Neural crest cell (in vitro differentiated cells): ENCODE measurements at places on chromosomes 2 and 18. TPM values are rescaled to one million over a fixed set of nuclear protein-coding genes. Genes with fewer than 3 reads are reported as not detected.
A peak's percentile ranks its signal among the peaks of the same experiment; 100 is the strongest.

DNA sequence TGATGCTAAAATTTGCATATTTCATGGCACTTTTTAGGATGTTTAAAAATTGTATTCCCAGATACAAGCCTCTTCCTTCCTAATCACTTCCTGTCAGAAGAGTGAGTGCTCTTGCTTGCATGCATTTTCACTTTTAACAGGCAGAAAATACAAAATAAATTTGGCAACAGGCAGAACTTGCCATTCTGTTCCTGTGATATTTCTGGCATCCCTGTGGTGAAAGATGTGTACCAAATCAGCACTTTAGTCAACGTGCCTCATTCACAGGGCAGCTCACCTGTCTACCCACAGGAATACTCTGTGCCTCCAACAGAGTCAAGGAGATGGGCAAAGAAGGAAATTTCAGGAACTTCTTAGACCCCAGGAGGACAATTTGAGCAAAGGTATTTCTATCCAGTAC is 360.9 kb downstream of the AKAIN1 start:
- no peaks in the 10 kb centered on the region for H3K27me3 ChIP-seq
- H3K4me1 ChIP-seq, result peaks cover 4% of the 10 kb centered on the region
- no peaks in the 10 kb centered on the region for H3K36me3 ChIP-seq
- no peak overlapping the region for H3K4me3 ChIP-seq
- DNase-seq, result no peak
- no peak overlapping the region for H3K27ac ChIP-seq

DNA sequence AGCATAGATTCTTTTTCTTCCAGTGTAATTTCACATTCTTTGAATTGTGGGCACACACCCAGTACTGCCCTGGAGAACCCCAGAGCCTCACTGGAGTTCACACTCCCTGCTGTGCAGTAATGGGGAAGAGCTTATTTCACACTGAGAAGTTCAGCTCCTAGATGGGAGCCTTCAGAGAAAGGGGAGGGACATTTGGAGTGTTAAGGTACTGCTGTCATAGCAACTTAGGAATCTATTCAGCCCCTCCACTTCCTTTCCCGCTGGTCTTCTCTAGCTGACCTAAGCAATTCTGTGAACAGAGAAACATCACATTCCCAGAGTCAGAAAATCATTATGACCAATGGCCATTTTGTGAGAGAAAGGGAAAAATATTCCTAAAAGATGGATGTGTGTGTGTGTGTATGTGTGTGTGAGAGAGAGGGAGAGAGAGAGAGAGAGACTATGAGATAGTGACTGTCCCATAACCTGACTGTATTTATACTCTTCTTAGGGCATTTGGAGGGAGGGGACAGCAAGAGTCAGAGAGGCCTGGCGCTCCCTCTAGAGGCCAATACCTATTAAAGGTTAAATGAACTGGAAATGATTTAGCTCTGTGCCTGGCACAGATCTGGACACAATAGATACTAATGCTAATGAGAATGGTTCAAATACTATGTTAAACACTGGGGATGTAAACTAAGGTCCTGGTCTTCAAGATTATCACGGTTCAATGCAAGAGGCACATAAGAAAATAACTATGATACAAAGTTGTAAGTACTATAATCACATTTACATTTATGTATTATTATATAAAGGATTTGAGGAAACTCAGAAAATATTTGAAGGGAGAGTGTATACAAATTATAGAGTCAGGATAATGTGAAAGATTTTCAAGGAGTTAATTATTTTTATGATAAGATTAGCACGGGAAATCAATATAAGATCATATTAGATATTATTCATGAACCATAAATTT is 41.5 kb upstream of the RPE start:
- peak overlapping the region; percentile 3 for H3K4me3 ChIP-seq
- H3K27ac ChIP-seq, result peak overlapping the region; percentile 95
- DNase-seq, result peak; percentile 61
- peaks cover 2% of the 10 kb centered on the region for H3K36me3 ChIP-seq
- H3K27me3 ChIP-seq, result no peaks in the 10 kb centered on the region

DNA sequence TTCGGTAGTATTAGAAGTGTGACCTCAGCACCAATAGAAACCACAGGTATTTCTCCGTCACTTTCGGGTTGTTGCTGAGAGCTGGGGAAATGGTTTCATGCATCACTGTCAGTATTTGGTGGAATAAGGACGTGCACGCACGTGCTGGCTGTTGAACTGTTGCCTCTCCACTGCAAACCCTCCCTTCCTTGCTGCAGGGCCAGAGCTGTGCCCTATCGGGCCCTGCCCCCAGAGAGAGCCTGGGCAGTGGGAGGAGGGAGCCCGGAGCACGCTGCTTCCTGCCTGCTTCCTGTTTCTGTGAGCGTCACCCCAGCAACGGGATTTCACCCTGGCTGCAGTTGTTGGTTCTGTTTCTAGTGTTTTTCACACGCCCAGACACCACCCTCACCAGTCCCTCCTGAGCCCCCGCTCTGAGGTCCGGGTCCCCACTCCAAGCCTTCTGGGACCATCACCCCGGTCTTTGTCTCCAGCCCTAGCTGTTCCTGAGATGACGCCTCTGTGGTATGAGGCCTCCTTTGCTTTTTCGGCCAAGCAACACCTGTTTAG is 47.4 kb downstream of the LRRFIP1 start:
- peak; percentile 49 for DNase-seq
- H3K4me1 ChIP-seq, result peaks cover 53% of the 10 kb centered on the region
- peak overlapping the region; percentile 76 for H3K4me3 ChIP-seq
- peak overlapping the region; percentile 75 for H3K27ac ChIP-seq

- H3K27ac ChIP-seq, result no peak overlapping the region
- DNase-seq, result no peak
- H3K27me3 ChIP-seq, result no peaks in the 10 kb centered on the region
- no peaks in the 10 kb centered on the region for H3K36me3 ChIP-seq
- H3K4me1 ChIP-seq, result no peaks in the 10 kb centered on the region
Observed at GRCh38 chr2:196224756-196225155, 53.4 kb upstream of the STK17B start.

DNA sequence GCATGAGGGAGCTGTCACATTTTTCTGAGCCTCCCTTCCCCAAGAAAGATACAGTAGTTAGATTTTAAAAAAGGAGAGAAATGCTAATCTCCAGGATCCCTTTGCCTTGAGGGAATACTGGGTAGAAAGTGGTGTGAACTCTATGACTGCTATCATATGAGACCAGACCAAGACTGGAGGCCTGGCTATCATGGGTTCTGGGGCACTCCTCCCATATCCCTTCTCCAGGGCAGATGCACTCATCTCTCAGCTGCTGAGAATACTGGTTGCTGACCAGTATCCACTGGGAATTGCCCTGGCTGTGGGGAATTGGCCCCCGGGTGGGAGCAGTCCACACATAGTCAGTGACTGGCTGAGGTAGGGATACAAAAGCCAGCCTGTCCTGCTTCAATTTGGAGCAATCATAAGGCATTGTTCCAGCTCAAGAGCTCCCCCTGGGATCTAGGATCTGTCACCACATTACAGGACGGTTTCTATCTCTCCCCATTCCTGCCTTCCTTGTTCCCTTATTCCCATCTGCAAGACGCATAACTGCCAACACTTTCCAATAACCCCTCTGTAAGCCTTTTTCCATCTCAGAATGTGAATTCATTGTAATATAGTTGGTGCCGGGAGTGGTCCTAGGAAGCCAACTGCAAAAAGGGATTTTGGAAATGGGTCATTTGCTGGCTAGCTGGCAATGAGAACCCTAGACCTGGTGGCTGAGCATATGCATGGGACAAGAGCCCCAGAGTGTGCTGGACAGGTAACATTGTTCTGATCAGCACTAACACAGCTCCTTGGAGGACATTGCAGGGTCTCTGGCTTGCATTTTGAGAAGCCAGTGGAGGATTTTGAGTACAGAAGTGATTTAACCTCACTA is 35.4 kb upstream of the REEP1 start:
- no peak overlapping the region for H3K4me3 ChIP-seq
- no peak overlapping the region for H3K27ac ChIP-seq
- peaks cover 27% of the 10 kb centered on the region for H3K27me3 ChIP-seq

- H3K4me1 ChIP-seq, result peaks cover 21% of the 10 kb centered on the region
- peak within 1 kb of the TSS; percentile 54 for H3K4me3 ChIP-seq
- H3K27me3 ChIP-seq, result peaks cover 44% of the 10 kb centered on the region
- no peak within 1 kb of the TSS for H3K27ac ChIP-seq
- H3K36me3 ChIP-seq, result no peaks in the 10 kb centered on the region
- DNase-seq, result no peak
Observed at GRCh38 chr2:157257312-157258252, at the start of gene GALNT5. Gene GALNT5 (plus strand): TSS chr2:157257705. CDS start chr2:157258083, 378 bp downstream.

DNA sequence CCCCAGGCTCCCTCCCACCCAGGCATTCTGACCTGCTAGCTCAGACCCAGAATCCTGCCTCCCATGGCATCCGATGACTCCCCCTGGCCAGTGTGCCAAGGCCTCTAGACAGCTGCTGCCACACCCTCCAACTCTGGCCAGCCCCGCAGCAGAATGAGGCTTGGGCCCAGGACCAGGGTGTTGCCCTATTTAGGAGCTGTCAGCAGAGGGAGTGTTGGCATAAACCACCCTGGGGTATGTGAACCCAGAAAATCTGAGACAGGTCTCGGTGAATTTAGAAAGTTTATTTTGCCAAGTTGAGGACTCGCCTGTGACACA is 134.3 kb downstream of the KLHL29 start:
- no peak for DNase-seq
- H3K4me3 ChIP-seq, result no peak overlapping the region
- H3K36me3 ChIP-seq, result no peaks in the 10 kb centered on the region
- peaks cover 5% of the 10 kb centered on the region for H3K27me3 ChIP-seq
- peaks cover 51% of the 10 kb centered on the region for H3K4me1 ChIP-seq

GRCh38 chr2:118718921-118719320 is 128.5 kb downstream of the EN1 start:
- no peak overlapping the region for H3K4me3 ChIP-seq
- H3K27me3 ChIP-seq, result peaks cover 12% of the 10 kb centered on the region
- H3K27ac ChIP-seq, result no peak overlapping the region
- peaks cover 3% of the 10 kb centered on the region for H3K36me3 ChIP-seq
- no peak for DNase-seq

DNA sequence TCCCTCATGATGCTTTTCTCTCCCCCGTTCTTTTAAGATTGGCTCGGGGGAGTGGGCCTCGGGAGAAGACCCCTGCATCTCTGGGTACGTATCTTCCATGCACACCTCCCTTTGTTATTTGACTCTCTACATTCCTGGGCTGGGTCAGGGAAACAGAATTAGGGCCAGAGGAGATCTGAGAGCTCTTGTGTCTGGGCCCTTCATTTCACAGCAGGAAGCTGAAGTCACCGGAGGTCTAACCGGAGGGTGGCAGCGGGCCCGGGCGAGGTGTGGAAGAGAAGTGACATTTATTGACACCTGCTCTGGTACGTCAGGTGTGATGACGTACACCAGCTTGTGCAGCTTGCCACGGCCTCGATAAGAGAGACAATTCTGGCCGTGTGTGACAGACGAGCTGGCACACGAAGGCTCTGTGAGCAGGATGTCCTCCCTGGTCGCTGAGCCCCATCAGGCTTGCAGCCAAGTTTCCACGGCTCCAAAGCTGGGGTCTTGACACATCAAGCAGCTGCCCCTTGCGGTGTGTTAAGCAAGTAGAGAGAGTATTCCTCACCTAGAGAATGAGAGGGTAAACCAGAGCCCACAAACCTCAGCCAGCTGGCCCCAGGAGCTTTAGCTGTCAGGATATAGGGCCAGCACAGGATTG is 30.4 kb downstream of the TOGARAM2 start:
- no peaks in the 10 kb centered on the region for H3K36me3 ChIP-seq
- no peak for DNase-seq

GRCh38 chr2:226115102-226115831 is 684.4 kb downstream of the IRS1 start:
- peaks cover 19% of the 10 kb centered on the region for H3K4me1 ChIP-seq
- no peak overlapping the region for H3K27ac ChIP-seq
- H3K4me3 ChIP-seq, result no peak overlapping the region
- no peaks in the 10 kb centered on the region for H3K27me3 ChIP-seq
- H3K36me3 ChIP-seq, result no peaks in the 10 kb centered on the region

GRCh38 chr18:41390309-41390708 is 564.7 kb upstream of the PIK3C3 start:
- peaks cover 22% of the 10 kb centered on the region for H3K4me1 ChIP-seq
- H3K4me3 ChIP-seq, result no peak overlapping the region
- no peaks in the 10 kb centered on the region for H3K36me3 ChIP-seq
- no peak for DNase-seq
- no peaks in the 10 kb centered on the region for H3K27me3 ChIP-seq

DNA sequence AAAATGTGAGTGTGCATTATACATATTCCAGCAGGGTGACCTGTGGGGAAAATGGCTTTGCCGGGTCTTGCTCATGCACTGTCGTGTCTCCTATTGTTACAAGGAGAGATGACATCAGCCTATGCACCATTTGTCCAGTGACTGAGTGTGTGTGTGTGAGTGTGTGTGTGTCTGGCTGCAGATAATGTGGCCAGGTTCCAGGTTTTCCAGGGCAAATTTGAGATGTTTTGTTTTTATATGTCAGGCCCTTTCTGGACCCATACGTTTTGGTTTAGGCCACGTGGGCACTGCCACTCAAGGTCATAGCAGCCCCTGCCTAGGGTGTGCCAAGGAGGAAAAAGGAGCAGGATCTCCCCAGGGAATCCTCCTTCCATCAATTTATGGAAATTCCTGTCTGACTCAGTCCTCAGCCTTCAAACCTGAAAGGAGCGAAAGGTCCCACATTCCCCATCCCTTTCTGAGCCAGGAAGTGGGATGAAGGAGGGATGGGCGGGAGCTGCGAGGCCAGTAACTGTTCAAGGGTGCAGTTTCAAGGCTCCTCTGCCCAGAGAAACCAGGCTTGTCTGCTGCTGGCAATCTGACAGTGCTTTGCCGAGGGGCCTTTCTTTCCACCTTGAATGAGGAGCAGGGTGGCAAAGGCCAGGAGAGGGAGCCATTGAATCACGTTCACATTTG is 93.0 kb upstream of the SMAD2 start:
- peak; percentile 39 for DNase-seq
- peaks cover 11% of the 10 kb centered on the region for H3K27me3 ChIP-seq
- peak overlapping the region; percentile 96 for H3K27ac ChIP-seq

- H3K4me1 ChIP-seq, result peaks cover 19% of the 10 kb centered on the region
- no peaks in the 10 kb centered on the region for H3K36me3 ChIP-seq
- DNase-seq, result no peak
Observed at GRCh38 chr18:46290440-46291020, 186.3 kb downstream of the HAUS1 start.

The NR4A2 gene
- total RNA-seq, result 7.8 and 7.9 TPM in 2 replicates

The INPP4A gene
- total RNA-seq, result 29.9 and 32.4 TPM in 2 replicates

The LYPD6B gene
- total RNA-seq, result not detected in 2 replicates

The GALR1 gene
- total RNA-seq, result not detected in 2 replicates

The IMPACT gene
- total RNA-seq, result 31.6 and 32.7 TPM in 2 replicates

The IL18RAP gene
- not detected in 2 replicates for total RNA-seq
